ENCODE measurements at places on chromosomes 5 and 9.

- DNase-seq, result no peak
Observed at GRCh38 chr5:179668391-179668790, 12.4 kb downstream of the CBY3 start.

DNA sequence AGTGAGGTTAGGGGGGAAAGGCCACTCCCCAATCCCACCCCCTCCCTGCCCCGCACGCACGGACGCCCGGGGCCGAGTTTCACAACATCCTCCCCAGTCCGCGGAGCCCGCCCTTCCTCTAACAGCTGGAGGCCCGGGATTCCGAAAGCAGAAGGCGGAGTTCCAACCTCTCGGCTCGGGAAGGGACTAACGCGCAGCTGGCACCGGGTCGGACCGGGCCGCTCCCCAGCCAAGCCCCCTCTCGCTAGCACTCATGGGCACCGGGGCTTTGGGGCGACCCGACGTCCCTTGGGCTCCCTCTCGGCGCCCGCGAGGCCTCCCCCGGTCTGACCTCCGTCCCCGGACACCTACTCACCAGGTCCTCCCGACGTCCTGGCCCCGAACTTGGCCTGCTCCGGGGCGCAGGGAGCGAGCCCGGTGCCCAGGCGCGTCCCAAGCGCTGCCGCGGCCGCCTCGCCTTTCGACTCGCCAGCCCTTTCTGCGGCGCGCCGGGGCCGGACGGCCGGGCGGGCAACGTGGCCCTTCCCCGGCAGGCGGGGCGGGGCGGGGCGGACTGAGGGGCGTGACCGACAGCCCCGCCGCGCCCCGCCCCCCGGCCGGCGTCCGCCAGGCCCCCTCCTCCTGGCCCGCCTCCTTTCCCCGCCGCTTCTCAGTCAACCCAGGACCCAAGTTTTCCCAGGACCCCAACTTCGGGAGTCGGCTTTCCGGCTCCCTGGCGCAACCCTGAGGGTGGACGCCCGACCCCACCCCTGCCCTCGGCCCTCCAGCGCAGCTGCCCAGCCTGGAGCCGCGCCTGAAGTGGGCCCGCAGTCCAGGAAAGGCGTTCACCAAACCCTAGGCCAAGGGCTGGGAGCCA is at the start of gene MGAT1:
TSS of gene MGAT1 (minus strand) at position 482 of the 856 bp plus-strand sequence. CDS start 9,835 bp downstream, outside the sequence.
- DNase-seq, result peak; percentile 56

DNA sequence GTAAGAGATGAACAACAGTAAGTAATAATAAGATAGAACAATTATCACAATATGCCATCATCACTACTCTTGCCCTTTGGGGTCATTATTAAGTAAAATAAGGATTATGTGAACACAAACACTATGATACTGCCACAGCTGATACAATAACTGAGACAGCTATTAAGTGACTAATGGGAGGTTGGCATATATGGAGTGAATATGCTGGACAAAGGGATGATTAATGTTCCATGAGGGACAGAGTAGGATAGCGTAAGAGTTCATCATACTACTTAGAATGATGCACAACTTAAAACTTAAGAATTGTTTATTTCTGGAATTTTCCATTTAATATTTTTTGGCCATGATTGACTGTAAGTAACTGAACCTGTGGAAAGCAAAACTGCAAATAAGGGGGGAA is 16.6 kb downstream of the POU5F2 start:
- no peak for DNase-seq

DNA sequence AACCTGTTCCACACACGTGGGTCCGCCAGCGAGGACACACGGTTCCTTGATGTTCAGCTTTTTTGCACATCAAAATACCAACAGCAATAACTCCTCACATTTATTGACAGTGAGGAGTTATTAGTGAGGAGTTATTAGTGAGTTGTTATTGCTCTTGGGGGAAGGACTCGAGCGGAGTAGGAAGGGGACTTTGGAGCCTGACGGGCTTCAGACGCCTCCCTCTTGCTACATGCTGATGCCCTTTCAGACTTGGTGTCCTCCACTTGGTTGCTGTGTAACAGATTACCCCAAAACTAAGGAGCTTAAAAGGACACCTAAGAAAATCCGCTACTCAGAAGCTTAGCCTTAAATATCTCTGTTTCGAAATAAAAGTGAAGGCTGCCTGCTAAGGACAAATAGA is 181.9 kb upstream of the MSX2 start:
- DNase-seq, result no peak

- DNase-seq, result no peak
Observed at GRCh38 chr5:58481066-58481676, 10.1 kb upstream of the GAPT start.

DNA sequence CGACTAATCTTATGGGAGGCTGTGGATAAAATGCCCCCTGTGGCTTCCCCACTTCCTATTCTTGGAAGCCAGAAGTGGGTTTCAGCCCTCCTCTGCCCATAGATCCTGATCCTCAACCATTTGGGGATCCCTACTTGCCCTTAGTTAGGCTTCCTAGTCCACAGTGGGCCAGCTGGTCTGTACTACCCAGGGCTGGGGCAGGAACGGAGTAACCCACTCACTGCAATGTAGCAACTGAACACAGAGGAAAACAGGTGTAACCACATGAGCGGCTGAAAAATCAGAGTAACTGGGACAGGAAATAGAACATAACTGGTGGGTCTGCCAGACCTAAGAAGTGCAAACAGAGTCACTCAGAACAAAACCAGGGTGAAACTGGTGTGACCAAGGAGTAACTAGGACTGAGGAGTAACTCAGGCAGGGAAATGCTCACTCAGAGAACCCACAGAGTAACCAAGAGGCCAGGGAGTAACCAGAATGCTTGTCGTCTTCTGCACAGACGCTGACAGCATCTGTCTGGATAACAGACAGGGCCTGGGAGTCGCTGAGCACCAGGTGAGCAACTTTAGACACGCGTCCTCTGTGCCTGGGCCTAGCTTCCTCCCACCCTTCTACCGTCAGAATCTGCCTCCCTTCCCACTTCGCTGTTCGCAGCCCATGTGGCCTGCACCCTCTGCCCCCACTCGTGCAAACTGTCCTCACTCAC is 1.0 kb downstream of the AQP3 start:
- DNase-seq, result no peak

- DNase-seq, result no peak
Observed at GRCh38 chr5:172429201-172429940, 25.0 kb downstream of the SH3PXD2B start.

DNA sequence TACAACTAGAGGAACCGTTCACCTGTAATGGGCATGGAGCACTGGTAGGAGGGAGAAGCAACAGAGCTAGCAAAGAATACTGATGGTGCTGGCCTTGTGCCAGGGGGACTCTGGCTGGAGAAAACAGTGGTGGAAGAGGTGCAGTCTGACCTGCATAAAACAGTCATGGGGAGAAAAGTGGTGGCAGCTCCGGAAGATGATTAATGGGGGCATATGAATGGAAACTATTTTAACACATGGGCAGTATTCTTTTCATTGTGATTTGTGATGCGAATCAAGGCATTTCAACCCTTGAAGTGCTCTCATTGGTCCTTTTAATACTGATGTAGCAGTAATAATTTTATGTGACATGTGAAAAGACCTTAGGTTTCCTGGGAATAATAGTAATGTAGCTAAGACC is 219.6 kb downstream of the ADAMTS6 start:
- DNase-seq, result no peak

GRCh38 chr5:119476341-119476740 is 24.0 kb downstream of the HSD17B4 start:
- DNase-seq, result no peak

DNA sequence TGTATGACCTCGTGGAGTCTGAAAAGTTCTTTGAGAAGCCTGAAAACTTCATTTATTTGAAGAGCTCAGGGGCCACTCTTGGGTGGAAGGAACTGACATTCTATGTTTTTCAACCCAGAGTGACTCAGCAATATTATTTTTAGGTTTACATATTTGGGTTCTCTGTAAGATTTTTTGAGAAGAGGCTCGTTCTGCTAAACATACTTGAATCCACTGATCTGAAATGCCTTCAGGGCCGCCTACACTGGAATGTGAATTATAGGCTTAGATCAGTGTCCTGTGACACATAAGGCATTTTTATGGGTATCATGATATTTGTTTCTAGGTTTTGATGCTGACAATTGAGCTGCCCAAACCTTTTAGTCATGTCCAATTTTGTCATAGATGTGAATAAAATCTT is 86.2 kb downstream of the PSAT1 start:
- DNase-seq, result no peak

DNA sequence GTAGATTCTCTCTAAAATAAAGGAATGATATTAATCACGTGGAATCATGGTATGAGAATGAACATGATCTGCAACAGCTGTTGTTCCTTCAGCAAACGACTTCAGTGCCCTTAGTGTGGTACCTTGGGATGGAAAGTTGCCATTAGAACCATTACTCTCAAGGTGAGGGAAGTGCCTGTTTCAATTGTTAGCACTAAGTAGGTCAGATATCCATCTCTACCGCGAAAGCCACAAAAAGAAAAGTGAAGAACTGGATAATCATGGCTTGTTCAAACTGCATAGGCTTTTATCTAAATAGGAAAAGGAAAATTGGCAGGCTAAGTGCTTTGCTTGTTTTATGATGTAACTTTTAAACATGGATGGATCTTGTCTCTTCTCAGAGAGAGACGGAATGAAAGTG is 380.7 kb downstream of the MRPS30 start:
- DNase-seq, result no peak

- DNase-seq, result no peak
Observed at GRCh38 chr5:82816926-82817325, 260.3 kb downstream of the TMEM167A start.

DNA sequence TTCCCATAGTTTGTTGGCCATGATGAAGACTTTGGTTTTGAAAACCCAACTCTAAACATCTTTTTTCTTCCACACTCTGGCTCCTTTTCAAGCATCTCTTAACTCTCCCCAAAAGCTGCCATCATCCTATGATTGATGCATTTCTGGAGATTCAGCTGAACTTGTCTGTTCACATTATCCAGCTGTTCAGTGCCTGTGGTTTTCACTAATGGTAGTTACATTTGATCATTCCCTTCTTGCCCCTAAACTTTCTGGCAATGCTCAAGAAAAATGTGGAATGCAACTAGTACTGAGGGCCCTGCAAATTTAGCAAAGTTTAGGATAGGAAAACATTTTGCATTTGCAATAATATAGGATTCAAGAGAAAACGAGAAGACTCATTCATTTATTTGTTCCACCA is 267.5 kb downstream of the ENC1 start:
- DNase-seq, result no peak

- no peak for DNase-seq
Observed at GRCh38 chr5:51381761-51382474, 1.3 kb upstream of the ISL1 start.

DNA sequence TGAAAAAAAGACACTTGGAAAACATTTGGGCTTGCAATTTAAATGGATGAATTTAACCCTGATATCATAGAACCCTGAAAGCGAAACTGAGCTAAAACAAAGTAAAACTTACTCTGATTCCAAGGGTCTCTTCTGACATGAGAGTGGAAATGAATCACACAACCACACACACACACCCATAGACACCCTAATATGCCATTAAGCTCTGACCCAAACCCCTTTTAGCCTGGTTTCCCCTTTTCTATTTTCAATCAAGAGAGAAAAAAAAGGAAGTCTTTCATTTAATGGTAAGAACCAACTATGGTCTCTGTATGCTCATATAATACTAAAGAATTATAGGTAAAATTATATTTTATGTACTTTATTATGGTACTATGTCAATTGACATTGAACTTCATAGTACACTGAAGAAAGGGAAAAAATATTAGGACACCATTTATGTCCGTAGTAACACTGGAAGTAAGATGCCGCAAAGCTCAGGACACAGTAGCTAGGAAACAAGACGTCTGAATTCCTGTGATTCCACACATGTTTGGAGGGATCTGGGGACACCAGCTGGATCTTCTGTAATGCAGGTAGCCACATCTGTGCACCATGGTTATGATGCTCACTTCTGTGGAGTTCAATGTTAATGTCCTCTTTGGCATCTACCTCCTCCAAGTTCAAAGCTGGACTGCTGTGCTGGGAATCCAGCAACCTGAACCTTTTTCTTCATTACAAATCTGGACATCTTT is 95.8 kb downstream of the PCSK1 start:
- DNase-seq, result no peak

- DNase-seq, result no peak
Observed at GRCh38 chr5:83364312-83365299, 106.9 kb upstream of the VCAN start.

DNA sequence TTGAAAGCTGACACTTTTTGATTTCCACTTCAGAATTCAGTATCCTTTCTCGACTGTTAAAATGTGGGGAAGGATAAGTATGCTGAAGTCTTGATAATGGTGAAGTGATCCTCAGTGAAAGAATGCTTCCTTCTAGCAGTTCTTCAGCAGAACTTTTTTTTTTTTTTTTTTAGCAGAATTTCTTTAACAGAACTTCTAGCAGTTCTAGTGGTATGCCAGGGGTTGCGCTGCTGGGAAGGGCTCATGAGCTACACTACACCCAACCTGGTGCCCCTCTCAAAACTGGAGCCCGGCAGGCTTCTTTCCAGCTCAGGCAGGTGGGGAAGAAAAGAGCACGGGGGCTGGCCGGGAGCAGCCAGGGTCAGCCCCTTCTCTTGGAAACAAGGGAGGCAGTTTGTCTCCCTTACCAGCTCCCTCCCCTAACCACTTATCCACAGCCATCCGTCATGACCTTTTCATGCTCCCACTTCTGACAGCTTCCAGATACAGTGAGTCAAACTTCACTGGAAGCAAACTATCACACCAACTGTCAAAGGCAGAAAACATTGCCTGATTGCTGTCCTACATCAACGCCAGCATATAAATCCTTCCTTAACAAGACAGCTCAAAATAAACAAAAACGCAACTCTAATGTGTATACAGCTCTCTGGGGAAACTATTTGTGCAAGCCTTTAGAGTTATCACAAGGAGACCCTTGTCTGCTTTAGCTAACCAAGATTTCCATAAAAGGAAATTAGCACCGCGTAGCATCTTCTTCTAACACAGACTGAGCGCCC is 211.5 kb downstream of the GAPVD1 start:
- DNase-seq, result no peak

DNA sequence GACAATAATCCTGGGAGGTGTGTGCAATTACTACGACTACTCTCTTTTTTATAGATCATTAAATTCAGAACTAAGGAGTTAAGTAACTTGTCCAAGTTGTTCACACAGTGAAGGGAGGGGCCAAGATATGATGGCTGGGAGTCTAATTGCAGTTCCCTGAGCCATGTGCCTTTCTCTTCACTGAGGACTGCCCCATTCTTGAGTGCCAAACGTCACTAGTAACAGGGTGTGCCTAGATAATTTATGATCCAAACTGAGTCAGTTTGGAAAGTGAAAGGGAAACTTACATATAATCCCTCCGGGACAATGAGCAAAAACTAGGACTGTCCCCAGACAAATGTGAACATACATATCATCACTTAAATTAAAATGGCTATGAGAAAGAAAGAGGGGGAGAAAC is 20.2 kb downstream of the IL7R start:
- DNase-seq, result no peak

DNA sequence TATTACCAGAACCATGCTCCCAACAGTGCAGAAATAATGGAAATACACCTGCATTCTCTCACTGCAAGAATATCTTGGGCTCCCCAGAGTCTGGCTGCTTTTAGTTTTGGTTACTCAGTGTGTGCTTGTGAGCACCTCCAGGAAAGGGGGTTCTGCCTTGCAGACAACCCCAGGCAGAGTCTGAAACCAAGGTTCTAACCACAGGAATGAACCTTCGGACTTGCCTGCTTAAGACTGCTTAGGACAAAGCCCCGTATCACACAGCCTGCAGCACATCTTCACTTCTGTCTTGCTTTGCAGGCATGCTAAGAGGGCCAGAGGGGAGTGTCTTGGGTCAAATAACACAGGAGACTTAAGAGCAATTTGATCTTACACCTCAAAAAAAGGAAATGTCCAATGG is 94.8 kb upstream of the SPATA31C2 start:
- DNase-seq, result no peak
